ENCODE measurements at places on chromosomes 7 and 10.

DNA sequence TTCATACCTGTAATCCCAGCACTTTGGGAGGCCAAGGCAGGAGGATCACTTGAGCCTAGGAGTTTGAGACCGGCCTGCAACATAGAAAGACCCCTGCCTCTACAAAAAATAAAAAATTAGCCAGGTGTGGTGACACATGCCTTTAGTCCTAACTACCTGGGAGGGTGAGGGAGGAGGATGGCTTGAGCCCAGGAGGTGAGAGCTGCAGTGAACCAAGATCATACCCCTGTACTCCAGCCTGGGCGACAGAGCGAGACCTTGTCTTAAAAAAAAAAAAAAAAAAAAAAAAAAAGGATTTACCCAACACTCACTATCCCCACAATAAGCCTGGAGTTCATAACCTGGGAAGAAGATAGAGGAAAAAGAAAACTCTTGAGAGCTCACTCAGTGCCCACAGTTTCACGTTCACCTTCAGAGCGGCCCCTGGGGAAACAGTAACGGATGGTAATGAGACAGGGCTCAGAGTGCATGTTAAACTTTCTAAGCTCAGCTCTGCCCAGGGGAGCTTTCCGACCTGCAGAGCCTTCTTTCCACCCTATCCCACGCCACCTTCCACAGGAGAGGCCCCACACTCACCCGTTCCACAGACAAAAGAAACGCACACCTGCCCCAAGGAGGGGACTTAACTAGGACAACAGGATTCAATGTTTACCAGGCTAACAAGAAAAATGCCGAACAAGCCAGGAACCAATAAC lies 259.8 kb upstream of the KLF14 start:
- no peak for DNase-seq

DNA sequence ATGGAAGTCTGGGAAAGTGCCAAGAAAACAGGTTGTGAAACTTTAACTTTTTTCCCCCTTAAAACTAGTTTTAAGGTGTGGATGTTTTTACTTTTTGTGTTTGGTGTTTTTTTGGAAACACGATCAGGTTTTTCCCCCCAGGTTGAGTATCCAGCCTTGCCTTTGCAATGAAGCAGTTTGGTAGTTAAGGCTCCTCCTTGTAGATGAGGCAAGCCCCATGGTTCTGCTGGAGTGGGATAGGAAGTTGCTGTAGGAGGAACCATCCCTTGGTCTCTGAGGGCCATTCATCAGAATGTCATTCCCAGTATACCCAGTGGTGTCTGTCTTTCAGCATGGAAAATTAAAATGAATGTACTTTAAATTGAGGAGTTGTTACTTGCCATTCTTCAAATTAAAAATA lies 2.7 kb downstream of the CUL1 start:
- peak; percentile 47 for DNase-seq

DNA sequence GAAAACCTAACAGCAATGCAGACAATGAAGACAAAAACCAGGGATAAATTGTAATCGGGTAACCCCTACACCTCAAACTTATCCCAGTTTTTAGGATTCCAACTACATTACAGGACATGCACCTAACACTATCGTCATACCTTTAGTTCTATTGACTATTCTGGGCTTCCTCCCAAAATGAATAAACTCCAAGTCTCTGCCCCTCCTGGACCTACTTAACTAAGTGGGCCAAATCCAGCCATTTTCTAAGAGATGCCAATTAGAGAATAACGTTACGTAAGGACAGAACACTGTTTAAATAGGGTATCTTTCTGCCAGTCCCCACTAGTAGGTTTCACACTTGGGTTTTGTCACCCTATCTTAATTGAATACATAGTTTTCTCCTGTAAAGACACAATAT lies 253.1 kb upstream of the MKLN1 start:
- no peak for DNase-seq

GRCh38 chr7:98418636-98419315 lies 17.9 kb upstream of the BAIAP2L1 start:
- peak; percentile 91 for DNase-seq

- peak; percentile 67 for DNase-seq
These were observed 2.8 kb downstream of the AGAP3 start for GRCh38 chr7:151088856-151089699.

DNA sequence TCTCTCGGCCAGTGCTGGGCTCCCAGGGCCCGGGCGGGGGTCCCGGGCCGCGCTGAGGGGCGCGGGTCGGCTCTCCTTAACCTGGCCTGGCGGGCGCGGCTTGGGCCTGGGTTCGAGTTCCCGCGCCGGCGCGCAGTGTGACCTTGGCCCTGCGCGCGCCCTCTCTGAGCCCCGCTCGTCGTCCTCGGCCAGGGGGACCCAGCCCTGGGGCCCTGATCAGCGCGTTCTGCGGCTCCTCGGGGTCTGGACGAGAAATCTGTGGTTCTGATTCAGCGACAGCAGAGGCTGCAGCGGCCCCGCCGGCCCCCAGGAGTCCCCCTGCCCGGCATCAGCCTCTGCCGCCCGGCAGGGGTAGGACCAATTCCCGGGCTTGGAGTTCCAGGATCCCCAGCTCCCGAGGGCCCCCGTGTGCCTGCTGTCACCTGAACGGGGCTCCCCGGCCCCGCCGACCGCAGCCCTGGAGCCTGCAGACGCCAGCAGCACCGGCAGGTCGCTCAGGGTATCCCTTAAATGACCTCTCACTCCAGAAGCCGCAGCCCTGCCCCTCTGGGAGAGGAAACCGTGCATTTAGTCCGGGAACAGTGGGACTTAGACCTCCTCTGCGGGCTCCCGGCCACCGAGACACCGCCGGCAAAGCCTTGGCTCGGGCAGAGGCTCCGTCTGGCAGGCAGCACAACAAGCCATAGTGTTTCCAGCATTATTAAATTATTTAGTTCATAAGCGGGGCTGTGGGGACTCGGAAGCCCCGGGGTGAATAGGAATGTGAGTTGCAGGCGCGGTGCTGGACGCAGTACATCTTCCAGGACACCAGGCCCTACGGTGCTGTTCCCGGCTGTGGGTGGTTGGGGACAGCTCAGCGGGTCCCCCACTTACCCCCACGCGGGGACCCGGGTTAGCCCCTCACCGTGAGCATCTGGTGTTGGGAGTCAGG lies 572 bp downstream of the CHST12 start:
- peak; percentile 25 for DNase-seq

DNA sequence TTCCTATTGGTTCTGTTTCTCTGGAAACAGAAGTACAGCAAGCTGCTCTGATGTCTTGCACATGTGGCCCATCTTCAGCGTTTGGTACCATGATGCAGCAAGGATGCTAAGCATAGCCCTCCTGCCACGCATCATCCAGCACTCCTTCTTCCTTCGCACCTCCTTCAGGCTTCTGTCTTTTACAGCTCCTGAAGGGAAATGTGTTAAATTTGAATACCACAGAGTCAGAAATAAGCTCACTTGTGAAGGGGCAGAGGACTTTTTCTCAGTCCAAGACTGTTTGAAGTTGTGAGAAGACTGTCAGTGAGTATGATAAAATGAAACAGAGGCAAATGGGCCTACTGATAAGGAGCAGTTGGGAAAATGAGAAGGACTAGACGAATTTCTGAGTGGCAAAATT lies 20.7 kb downstream of the TSPAN13 start:
- DNase-seq = no peak

- DNase-seq = no peak
These were observed 101.1 kb upstream of the GSDME start for GRCh38 chr7:24858108-24858977.

DNA sequence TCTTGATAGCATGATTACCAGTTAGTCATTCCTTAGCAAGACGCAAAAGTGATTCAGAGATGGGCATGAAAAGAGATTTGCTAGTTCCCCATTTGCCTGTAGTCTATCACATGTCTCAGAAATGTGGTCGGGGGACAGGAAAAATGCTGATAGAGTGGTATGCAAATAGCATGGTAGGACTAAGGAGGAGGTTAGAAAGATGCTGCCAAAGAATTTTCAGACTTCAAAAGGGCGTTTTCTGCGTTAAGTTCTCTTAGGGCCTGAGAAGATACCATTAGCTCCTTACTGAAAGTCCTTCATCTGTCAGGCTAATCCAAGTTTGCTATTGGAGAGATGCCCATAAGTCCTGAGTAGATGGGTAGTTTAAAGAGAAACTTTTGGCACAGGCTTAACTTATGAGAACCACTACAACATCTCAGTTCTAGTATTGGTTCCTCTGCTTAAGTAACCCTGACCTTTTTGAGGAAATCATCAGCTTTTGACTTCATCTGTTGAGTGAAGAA lies 2.7 kb downstream of the CALD1 start:
- peak; percentile 62 for DNase-seq

- peak; percentile 82 for DNase-seq
These were observed 4.1 kb upstream of the NT5C2 start for GRCh38 chr10:103197174-103197573.

GRCh38 chr10:110641256-110641655 lies 2.9 kb upstream of the RBM20 start:
- DNase-seq = no peak

DNA sequence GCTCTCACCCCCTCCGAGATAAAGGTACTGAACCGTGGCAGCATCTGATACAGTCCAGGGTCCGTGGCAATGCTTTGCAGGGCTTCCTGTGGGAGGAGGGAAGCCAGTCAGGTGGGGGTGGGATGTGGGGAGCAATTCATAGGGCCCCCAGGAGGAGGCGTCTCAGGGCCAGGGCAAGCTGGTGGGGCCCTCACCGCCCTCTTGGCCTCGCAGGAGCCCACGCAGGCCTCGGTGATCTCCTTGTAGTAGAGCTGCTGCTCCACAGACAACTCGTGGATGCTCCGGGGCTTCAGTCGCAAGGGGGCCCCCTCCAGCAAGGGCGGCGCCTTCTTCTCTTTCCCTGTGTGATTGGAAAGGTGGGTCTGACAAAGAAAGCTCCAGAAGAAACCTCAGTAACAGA lies 7.2 kb downstream of the TAF6 start:
- DNase-seq = no peak

DNA sequence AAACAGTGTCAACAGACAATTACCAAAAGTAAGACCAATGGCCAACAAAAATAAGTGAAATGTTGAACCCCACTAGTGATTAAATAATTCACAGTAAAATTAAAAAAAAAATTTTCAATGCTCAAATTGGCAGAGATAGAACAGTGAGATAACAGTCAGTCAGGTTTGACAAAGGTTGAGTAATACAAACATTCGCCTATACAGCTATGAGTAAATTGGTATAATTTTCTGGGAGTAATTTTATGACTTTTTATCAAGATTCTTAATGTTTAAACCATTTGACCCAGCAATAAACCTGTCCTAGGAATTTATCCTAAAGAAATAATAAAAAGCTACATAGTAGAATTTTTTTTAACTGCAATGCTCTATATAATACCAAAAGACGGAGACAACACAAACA lies 64.9 kb upstream of the SHH start:
- no peak for DNase-seq

DNA sequence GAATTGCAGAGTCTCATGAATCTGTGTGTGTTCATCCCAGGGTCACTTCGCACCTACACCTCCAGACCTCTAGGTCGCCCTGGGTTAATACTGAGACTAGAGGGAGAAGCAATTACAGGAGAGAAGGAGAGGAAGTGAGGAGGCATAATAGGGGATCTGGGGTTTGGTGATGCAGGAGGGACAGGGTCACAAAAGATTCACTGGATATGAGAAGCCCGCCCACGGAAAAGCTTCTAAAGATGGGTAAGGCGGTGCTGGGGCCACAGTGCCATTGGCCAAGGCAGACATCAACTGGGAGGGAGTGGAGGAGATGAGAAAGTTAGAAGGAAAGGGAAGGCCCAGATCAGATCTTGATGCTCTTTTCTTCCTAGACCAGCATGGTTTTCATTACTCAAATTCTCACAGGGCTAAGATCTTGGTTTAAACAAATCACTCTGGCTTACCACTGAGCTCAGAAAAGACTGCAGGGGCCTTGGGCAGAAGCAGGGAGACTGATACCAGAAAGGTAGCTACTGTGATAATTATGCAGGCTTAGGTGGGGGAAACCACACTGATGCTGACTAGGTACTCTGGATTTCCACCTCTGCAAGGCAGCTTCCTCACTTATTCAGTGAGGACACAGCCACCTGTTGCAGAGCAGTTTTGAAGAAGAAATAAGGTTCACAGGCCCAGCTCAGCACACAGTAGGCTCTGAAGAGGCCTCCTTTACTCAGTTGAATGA lies 17.4 kb upstream of the ZNF273 start:
- DNase-seq = no peak

GRCh38 chr10:110859206-110859972 lies 12.3 kb upstream of the PDCD4 start:
- peak; percentile 21 for DNase-seq

- DNase-seq = no peak
These were observed 113.4 kb upstream of the NPSR1 start for GRCh38 chr7:34544621-34545020.

DNA sequence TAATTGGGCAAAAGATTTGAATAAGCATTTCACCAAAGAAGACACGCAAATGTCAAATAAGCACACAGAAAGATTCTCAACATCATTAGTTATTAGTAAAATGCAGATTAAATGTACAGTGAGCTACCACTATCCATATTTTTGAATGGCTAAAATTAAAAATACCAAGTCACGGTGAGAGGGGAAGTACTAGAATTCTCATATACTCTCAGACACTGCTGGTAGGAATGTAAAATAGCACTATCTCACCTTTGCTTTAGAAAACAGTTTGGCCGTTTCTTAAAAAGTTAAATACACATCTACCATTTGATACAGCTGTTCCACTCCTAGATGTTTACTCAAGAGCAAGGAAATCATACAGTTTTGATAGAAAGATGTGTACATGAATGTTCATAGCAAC lies 115.8 kb upstream of the CELF2 start:
- DNase-seq = no peak

DNA sequence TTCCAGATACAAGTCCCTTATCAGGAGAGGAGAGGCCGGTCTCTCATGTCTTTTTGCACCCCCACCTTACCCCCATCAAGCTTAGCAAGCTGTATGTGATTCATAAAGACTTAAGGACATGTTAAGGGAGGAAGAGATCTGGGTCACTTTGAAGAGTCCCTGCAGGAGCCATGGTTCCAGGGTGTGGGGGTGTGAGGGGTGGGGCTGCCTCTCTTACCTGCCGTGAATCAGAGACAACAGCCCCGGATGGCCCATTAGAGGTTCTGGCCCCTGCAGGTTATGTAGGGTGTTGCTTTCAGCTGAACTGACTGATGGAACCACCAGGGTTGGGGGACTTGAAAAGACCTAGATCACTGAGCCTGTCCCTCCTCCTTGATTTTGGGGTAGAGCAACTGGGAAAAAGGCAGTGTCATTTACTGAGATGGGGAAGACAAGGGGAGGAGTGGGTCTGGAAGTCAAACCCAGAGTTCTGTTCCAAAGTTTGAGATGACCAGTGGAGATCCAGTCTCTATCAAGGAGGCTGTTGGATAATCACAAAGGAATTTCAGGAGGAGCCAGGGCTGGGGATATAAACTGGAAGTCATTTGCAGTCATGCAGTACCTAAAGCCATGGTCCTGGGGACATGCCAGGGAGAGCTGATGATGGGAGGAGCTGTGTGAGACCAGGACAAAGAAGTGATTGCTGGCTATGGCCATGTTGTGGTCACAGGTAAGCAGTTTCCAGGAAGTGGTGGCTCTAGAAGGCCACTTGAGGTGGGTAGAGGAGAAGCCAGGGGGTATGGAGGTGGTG lies 23.1 kb downstream of the ADAMTS14 start:
- DNase-seq = no peak

DNA sequence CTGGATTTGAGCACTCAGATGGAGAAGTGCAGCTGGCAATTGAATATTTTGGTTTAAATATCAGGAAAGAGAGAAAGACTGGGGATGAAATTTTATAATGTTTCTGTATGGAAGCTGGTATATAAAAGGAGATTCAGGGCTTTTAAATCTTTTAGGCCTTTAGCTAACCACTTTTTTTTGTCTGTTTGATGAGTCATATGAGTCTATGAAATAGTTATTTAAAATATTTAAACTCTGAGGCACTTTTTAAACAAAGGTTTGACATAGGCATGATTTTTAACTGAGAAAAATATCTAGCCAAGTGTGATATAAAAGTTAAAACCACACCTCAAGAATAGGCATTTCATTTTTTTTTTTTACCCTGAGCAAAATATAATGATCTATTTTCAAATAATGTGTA lies 944.3 kb downstream of the GATA3 start:
- DNase-seq = no peak
